ENCODE measurements at places on chromosomes 5 and 9.

- DNase-seq: no peak
Measured at GRCh38 chr5:150561571-150562275, 53.8 kb downstream of the NDST1 start.

- no peak for DNase-seq
Measured at GRCh38 chr9:124347968-124348358, 67.3 kb downstream of the PSMB7 start.

DNA sequence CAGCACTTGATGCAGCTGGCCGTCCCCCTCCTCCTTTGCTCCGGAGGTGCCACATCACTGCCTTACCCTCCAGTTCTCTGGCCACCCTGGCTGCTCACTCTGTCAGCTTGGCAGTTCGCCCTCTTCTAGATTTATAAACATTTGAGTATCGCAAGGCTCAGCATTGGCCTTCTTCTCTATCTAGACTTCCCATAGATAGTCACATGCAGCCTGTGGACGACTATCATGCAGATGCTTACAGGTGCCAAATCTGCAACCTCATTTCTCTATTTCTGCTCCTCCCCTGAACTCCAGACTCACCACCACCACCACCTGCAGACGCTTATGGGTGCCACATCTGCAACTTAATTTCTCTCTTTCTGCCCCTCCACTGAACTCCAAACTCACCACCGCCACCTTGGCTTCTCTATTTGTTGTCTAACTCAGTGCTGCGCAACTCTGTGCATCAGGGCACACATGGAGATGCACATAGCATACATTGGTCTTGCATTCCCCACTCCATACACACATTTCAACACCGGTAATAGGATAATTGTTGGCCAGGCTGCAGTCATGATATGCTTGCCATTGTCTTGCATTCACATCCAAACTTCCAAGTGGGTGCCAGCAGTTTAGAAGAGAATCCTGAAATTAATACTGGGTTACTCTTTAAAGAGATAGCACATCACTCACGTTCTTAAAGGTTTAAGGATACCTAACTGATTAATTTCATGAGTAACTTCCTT is 1.9 kb upstream of the DAP start:
- DNase-seq: no peak

- no peak for DNase-seq
Measured at GRCh38 chr9:100090880-100091279, 7.9 kb downstream of the ERP44 start.

- no peak for DNase-seq
Measured at GRCh38 chr5:153523211-153523610, 32.7 kb downstream of the GRIA1 start.

DNA sequence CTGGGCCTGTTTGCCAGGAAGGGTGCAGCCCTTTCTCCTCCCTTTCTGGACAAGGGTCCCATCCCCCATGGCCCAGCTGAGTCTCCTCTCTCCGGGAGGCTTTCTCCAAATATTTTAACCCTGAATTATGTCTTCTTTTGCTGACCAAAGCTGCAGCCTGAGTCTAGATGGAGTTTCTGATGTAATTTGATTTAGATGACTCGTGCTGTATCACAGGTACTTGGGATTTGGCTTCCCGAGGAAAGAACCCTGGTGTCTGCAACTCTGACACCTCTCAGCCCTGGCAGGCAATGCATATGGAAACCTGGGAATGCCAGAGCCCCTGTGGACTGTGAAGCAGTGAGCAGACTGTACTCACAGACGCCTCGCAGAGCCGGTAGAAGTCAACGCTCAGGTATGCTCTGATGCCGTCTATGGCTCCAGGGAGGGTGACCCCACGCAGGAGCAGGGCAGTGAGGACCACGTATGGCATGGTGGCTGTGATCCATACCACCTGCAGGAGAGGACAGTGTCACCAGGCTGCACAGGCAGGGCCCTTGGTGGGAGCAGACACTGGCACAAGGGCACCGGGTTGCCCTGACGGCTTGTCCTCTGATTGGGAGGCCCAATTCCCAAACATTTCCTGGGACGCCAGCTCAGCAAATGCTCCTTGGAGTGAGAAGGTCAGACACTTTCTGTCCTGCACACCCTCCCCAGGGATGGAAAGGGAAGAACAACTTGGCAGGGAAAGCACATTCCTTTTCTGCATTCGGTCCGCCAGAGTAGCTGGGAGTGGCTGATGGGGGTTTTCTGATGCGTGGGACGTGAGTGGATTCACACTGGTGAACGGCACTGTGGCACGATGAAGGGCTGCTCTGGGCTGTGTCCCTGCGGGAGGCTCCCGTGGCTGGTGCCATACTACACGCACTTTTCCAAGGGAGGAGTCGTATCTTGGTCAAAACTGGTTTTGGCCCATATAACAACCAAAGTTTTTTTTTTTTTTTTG is 24.7 kb downstream of the SLC6A3 start:
- no peak for DNase-seq

DNA sequence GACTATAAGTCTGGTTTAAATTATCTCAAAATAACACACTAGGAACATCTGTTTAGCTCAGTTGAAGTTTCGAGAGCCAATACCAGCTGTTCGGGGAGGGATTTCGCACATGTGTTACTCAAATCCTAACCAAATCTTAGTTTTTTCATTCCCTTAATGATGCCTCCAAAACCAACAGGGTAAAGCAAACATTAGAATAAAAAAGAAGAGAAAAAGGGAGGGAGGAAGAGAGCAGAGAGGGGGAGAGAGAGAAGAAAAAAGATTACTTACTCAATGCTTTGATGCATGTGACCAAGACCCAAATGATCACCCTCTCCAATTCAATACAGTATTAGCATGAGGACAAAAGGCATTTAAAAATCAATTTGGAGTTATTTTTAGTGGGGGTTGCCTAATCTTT is 86.0 kb upstream of the NR5A1 start:
- no peak for DNase-seq

- DNase-seq: no peak
Measured at GRCh38 chr5:15808577-15808976, 308.6 kb downstream of the FBXL7 start.

GRCh38 chr9:128764361-128764760 is 7.4 kb downstream of the ZER1 start:
- DNase-seq: no peak

GRCh38 chr5:18099261-18099660 is 465.0 kb downstream of the TAF11L14 start:
- no peak for DNase-seq

DNA sequence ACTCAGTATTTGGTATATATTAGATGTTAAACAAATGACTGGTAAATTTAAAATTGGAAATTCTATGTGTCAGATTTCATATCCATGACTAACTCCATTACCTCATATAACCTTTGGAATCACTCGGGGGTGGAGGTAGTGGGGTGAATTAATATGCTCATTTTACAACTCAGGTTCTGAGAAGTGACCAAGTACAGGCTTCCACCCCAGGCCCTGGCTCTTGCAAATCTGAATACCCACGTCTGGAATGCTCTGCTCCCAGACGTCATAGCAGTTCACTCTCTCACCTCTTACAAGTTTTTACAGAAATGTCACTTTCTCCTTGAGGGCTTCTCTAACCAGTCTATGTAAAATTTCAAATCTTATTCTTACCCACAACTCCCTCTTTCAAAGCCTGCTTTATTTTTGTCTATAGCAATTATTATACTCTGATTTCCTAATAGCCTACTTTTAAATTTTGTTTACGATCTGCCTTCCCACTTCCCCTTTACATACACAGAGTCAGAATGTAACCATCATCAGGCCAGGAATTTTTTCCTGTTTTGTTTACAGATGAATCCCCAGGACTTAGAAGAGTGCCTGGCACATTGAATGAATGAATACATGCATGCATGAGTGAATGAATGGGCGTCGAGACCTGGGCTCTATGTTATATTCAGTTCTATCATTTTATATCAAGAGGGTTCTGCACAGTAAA is 134.1 kb upstream of the IFNE start:
- peak; percentile 49 for DNase-seq

- DNase-seq: peak; percentile 11
Measured at GRCh38 chr9:86303316-86303975, 21.1 kb upstream of the ISCA1 start.

- no peak for DNase-seq
Measured at GRCh38 chr5:34009610-34010009, 1.8 kb upstream of the AMACR start.

- no peak for DNase-seq
Measured at GRCh38 chr5:444226-444625, 1.2 kb downstream of the EXOC3 start.

DNA sequence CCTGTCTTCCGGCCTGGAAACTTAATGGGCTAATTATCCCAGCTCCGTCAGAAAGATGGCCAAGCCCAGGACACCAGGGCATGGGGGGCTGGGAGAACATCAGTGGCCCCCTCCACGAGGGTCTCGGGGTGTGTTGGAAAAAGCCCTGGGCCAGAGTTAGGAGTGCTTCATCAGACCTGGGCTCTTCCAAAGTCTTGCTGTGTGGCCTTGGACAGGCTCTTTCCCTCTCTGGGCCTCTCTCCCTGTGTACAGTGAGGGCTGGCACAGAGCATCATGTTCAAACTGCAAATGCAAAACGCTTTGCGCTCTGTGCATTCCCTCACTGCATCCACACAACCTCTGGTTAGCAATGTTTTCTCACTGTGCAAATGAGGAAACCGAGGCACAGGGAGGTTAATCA is 48.3 kb downstream of the ASS1 start:
- DNase-seq: no peak

- DNase-seq: no peak
Measured at GRCh38 chr9:40907657-40908624, 220.5 kb downstream of the FOXD4L6 start.

Measured in SW480 (cell line).